Suppressor macrophage treated with lipopolysaccharide for 1 hour (primary cell): ENCODE measurements at places on chromosomes 5 and 9.
A peak's percentile ranks its signal among the peaks of the same experiment; 100 is the strongest.

- no peak for DNase-seq
These were observed 220.6 kb downstream of the TAF11L14 start for GRCh38 chr5:17854901-17855300.

GRCh38 chr5:115774684-115775083, 41.8 kb downstream of the CDO1 start:
- DNase-seq: no peak

DNA sequence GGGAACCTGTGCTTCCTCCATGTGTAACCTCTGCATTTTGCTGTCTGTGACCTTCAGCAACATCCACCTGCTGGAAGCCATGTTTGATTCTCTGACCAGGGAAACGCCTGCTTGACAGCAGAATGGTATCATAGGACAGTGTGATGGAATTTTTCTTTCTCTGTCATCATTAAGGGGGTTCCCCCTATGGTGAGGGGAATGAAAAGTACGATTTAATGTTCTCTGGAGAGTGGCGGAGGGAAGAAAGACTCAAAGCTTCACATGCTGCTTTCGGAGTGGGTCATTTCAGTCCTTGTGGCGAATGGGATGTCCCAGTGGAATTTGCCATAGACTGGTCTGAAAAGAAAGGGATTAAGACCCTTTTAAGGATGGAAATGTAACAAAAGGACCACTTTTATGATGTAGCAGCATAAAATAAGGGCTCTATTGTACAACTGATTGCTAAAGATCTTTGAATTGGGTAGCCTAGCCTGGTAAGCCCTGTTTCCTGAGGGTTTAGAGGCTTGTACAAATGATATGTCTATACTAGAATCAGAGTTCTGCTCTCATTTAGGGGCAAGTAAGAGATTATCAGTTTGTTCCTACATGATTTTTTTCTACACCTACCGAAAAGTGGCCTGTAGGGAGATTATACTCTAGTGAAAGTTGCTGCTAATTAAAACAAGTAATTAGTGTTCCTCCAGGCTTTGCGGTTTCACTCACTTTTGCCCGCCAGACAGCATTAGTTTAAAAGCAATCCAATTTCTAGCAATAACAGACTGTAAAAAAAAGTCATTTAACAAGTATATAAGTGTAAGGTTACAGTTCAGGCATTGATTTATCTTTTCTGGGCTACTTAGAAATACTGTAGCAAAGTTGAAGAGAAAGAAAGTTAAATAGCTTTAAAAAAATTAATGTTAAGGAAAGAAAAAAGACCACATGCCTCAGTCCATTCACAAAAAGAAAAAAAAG, 904.5 kb downstream of the NR2F1-AS1 start:
- no peak for DNase-seq

- DNase-seq: no peak
These were observed 122.7 kb downstream of the FSTL4 start for GRCh38 chr5:133489632-133490031.

- no peak for DNase-seq
These were observed 1.2 kb downstream of the INVS start for GRCh38 chr9:100100146-100100667.

GRCh38 chr5:115345344-115345743, 48.9 kb upstream of the CCDC112 start:
- no peak for DNase-seq

- DNase-seq: peak; percentile 42
These were observed 1.6 kb downstream of the HBEGF start for GRCh38 chr5:140344683-140345423.

- DNase-seq: no peak
These were observed 195.8 kb upstream of the KLF4 start for GRCh38 chr9:107685376-107685775.

- no peak for DNase-seq
These were observed 2309.4 kb upstream of the ACO1 start for GRCh38 chr9:30075022-30075421.

DNA sequence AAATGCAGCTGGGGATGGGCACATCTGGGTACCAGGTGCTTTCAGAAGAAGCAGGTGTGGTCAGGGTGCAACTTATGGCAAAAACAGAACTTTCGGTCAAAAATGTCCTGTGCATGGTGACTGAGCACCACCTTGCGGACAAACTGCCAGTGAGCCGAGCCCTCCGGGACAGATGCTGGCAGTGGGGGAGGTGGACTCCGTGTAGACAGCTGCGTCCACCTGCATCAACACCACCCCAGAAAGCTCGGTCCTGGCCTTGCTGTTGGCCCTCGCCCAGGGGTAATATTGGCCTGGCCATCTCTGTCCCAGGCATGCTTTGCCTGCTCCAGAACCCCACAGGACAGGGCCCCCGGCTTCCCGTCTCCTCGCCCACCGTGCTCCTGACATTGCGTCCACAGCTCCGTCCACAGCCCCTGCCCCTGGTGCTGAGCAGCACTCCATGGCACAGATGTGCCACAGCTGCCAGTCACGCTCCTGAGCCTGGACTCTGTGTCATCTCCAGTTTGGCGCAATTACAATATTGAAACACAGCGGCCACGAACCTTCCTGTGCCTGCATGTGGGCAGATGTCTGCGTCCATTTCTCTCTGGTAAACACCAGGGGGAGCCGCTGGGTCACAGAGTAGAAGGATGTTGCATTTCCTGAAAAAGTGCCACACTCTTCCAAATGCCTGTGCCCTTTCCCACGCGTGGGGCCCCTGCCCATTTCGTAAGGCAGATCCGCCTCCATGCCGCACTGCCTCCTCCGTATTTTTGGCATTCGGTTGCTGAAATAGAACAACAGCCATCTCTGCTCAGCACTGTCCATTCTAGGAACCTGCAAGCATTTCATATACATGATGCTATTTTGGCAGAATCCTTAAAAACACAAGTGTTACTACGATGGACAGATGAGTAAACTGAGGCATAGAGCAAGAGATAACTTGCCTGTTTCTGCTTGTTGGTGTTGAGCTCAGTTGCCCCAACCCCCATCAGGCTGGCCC, 33.4 kb upstream of the SLC6A19 start:
- DNase-seq: peak; percentile 90

GRCh38 chr9:38196714-38197113, 127.7 kb upstream of the SHB start:
- DNase-seq: no peak

DNA sequence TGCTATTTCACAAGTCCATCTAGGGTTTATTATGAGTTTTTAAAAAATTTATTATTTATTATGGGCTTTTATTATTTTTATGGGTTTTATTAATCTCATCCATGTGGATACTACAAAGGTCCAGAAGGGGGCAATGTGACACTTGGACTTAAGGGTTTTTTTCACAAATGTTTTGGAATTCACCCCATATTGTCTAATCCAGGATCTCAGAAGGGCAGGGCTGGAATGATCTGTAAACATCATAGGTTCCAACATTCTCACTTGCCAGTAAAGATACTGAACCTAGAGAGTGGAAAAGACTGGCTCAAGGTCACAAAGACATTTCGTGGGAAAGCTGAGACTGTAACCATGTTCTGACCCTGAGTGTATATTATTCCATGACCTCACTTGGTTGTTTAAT, 35.6 kb downstream of the NIM1K start:
- peak; percentile 69 for DNase-seq

DNA sequence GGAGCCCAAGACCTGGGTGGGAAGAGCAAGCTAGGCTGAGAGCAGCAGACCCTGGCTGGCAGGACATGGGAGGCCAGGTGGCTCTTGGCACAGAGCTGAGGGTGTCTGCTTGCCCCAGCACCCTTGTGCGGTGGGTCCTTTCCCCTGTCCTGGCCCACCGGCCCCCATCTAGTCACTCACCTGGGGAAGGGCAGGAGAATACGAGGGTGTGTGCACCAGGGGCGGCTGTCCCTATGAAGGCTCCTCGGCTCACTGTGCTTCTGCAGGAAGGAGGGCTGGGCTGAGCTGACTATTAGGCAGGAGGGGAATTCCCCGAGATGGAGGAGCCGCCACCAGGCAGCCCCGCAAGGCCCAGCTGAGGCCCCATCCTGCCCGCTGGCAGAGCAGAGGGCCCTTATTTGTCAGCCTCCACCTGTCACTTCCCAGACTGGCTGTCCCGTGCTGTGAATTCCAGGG, 6.1 kb upstream of the TNIP1 start:
- peak; percentile 79 for DNase-seq

DNA sequence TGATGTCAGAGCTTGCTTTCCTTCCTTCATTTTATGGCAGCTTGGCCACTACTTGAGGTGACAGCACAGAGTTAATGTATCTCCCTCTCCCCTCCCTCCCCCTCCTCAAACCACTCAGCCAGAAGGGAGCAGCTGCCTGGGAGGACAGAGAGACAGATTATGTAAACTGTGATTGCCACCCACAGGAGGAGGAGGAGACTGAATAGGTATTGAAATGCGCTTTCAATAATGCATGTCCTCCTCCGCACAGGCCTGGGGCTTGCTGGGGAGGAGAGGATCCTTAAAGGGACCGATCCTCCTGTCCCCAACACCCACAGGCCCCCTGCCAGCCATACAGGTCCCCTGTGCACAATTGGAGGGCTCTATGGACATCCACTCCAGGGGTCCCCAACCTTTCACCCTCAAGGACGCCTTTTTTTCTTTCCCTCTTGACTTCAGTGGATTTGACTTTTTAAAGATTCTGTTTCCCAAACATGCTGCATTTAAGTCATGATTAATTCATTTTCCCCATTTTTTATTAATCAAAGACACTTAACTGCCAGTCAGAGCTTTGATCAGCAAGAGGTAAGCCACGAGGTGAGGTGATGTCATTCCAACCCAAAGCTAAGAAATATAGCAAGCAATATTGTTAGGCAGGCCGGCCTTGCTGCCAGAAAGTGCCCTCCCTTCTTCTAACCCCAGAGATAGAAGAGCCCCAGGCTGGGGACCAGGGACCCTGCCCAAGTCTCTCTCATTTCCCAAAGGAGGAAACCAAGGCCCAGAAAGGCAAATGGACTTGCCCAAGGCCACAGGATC, 47.5 kb upstream of the CPLX2 start:
- no peak for DNase-seq

DNA sequence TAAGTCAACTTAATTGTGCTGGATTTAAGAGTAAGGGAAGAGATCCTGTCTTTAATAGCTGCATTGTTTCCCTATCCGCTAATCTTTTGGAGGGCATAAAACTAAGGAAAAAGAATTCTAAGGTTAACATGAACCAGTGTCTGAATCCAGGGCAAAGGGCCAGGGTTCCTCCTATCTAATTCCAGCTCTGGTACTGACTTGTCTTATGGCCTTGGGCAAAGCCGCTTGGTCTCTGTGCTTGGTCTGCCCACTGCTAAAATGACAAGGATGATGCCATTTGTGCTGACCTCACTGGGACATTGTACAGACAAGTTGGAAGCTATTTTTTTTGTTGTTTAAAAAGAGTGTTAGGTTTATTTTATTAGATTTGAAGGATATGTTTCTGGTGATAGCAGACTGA, 334.7 kb upstream of the PIK3R1 start:
- DNase-seq: no peak

- no peak for DNase-seq
These were observed 71.1 kb downstream of the LPAR1 start for GRCh38 chr9:110967196-110967595.

GRCh38 chr9:114080773-114081440, 2.8 kb upstream of the AMBP start:
- no peak for DNase-seq

DNA sequence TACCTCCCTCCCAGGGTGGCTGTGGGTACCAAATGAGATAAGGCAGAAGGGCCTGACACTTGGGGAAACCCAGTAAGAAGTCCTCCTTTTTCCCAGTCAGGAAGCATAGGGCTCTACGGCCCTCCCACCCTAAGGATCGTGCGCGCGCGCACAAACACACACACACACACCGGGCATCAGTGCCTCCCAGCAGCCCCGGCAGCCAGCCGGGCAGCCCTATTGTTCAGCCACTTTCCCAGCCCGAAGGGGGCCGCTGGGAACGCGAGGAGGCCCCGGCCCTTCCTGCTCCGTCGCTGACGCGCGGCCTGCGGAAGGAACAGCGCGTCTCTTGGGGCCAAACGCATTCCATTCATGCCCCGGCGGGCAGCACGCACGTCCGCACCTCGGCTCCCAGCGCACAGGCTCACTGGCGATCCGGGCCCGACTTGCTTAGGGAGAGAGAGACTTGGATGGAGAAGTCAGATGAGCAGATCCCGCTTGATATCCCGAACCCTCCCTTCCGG, 22.6 kb downstream of the DUSP1 start:
- DNase-seq: no peak

- peak; percentile 80 for DNase-seq
These were observed 103.6 kb upstream of the CHD1 start for GRCh38 chr5:99032234-99033013.

DNA sequence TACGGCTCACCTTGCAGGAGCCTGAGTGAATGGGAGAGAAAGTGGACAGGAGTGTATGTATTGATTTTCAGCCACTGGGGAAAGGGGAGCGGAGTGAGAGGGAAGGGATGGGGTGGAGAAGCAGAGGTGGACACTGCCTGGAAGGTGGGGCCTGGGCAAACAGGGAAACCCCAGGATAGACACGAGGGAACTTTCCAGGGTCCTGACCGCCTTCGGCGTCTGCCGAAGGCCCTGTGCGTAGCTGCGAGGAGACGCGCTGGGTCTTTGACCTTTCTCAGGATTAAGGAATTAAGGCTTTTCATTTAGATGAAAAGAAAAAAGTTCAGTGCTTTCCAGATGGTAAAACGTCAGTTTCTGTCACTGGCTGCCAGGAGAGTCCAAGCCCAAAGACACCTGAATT, 134.6 kb upstream of the RAPGEF1 start:
- no peak for DNase-seq

DNA sequence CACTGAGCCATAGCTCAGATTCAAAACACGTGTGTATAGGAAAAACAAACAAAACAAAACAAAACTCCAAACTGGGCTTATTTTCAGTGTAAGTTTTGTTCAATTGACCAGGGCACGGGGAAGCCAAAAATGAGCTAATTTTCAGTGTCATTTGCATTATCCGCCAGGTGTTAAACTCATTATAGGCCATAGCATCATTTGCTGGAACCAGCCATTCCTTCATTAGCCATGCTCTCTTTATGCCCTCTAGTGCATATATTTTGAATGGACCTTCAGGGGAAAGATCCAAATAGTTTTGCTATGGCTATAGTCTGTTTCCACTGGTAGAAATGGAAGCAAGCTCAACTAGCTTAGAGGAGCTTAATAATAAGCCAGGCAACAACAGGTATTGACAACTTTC, 1205.2 kb upstream of the DMAC1 start:
- no peak for DNase-seq

DNA sequence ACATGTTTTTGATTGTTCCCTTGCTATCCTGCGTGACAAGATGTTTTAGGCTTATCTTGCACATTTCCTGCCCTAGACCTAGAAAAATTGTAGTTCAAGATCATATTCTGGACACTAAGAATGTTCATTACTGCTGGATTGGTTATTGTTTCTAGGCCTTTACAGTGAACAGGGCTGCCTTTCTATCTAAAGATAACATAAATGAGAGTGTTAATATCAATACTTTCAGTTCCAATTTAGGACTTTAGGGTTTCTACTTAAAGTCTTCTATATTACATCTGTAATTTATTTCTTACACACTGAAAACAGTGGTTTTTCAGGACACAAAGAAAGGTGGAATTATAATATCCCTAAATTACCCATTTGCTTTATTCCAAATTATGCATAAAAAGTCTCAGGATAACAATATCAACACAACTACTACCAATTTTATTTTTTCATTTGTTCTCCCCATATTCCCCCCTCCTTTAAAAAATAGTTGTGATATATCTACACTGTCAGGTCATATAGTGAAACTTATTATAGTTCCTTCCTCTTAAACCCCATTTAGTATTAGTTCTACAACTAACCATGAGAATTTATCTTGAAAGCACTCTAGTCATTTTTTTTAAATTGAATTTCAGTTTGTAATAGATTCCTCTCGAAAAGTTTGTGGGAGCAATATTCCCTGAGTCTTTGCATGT, 293.9 kb upstream of the RIOK2 start:
- no peak for DNase-seq
